Fibroblast of villous mesenchyme (primary cell): ENCODE measurements at places on chromosomes 6 and 20.

- DNase-seq = no peak
Observed at GRCh38 chr6:105726902-105727655, 324.2 kb upstream of the PREP start.

GRCh38 chr6:18823782-18824386 is 436.7 kb downstream of the RNF144B start:
- DNase-seq = peak; percentile 4

DNA sequence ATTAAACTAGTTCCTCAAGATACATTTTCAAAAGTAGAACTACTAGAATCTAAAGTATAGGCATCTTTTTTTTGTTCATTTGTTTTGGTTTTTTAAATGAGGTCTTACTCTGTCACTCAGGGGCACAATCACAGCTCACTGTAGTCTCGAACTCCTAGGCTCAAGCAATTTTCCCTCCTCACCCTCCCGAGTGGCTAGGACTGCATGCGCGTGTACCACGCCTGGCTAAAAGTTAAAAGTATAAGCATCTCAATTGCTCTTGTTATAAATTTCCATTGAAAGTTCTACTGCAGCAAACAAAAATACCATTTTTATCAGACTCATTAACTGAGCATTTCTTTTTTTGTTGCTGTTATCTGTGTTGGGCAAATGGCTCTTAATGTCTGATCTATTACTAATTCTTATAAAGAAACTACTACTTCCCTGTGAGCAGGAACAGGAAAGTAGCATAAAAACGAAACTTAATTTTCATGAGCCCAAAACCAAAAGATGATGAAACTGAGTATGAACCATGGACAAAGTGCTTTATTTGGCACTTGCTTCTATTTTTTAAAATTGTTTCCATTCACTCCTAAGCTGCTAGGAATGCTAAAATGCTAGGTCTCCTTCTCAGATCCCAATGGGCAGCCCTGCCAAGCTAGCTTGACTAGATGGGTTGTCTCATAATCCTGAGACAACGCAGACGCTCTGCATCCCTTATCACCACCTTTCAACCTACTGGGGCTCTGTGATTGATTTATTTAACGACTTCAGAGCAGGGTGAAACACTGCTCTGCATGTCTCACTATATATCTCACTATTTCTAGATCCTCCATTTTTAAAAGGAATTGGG is 36.9 kb downstream of the TRPC4AP start:
- DNase-seq = peak; percentile 68

GRCh38 chr20:60254901-60255411 is 296.7 kb downstream of the CDH26 start:
- DNase-seq = peak; percentile 33

- DNase-seq = no peak
Observed at GRCh38 chr6:19734519-19734918, 102.7 kb upstream of the ID4 start.

DNA sequence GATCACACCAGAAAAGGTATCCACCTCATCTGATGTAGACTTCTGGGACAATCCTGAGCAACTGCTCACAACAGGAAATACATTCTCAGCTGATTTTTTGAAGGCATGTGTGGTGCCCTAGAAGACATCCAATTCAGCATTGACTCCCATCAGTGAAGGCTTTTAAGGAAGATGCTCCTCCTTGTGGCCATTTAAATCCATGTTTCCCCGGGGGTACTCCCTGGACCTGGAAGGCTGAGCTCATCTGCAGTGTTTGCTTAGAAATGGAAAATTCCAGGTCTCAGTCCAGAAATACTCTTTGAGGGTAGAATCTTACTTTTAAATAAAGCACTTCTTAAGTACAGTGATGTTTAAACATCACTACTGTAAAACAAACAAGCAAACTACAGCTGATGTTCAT is 195.5 kb upstream of the PDE10A start:
- peak; percentile 41 for DNase-seq

DNA sequence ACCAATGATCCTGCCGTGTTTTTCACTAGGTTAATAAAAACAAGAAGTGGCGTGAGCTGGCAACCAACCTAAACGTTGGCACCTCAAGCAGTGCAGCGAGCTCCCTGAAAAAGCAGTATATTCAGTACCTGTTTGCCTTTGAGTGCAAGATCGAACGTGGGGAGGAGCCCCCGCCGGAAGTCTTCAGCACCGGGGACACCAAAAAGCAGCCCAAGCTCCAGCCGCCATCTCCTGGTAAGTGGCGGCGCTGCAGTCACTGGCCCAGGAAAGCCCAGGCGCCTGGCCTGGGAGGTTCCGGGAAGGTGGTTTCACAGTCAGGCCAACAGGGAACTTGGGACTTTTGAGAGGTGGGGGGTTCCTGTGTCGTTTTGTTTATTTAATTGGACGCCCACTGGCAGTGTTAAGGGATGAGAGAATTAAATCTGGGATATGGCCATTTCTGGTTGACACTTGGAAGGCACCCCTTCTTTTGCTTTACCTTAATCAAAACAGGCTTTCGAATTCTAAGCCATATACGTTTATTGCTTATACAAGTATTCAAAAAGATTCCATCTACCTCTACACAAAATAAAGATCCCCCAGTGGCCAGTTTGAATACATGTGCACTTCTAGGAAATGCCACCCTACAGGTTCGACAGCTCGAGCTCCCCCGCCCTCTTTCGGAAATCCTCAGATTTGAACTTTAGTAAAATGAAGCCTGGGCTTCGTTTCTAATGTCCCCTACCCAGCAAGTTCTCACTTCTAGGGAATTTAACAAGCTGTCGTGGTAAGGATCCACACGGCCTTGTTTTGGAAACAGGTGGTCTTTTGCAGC is 138.9 kb downstream of the TMEM242 start:
- DNase-seq = peak; percentile 54

DNA sequence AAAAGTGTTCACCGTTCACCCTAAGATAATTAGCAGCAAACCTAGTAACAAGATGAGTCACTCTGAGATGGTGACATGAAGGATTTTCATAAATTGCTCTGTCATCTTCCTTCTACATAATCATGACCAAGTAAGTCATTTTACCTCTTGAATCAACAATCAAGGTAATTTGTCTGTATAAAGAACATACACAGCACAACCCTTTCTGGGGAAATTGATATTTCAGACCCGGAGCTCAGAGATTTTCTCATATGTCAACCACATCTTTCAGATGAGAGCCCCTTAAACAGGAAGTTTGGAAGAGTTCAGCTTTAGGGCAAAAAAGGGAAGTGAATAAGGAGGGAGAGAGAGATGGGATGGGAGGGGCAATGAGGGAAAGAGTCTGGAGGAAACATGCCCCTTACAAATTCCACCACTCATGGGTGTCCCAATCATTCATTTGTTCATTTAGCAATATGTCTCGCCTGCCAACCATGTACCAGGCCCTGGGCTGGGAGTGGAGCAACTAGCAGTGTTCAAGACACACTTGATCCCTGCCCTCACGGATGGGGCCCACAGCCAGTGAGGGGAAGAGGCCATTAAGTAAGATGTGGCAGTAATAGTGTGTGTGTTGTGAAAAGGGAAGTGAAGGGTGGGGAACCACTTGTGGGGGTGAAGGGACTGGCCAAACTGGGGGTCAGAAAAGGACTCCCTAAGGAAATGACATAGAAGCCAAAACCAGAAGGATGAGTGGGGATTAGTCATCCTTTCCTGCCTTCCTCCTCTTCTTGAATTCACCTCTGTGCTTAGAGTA is 190.9 kb downstream of the MAFB start:
- no peak for DNase-seq

GRCh38 chr6:36746251-36746650 is 48.6 kb downstream of the RAB44 start:
- DNase-seq = no peak

- no peak for DNase-seq
Observed at GRCh38 chr6:2639896-2640295, 110.8 kb downstream of the MYLK4 start.

DNA sequence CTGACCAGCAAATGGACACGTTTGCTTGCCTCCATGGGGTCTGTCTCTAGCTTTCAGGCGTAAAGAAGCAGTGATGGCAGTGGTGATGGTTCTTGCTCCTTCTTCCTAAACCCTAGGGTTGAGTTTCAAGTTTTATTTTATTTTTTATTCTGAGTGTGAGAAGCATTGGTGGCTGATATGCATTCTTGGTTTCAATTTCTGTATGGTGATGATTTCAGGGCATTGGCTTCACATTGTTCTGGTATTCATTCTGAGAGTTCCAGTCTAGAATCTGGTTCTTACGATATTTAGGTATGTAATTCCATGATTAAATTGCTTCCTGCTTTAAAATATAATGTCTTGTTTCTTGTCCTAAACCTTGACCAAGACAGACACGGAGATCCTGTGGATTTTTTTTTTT is 444.5 kb upstream of the IMPG1 start:
- no peak for DNase-seq

- DNase-seq = peak; percentile 19
Observed at GRCh38 chr6:92810913-92811312, 608.4 kb downstream of the EPHA7 start.

DNA sequence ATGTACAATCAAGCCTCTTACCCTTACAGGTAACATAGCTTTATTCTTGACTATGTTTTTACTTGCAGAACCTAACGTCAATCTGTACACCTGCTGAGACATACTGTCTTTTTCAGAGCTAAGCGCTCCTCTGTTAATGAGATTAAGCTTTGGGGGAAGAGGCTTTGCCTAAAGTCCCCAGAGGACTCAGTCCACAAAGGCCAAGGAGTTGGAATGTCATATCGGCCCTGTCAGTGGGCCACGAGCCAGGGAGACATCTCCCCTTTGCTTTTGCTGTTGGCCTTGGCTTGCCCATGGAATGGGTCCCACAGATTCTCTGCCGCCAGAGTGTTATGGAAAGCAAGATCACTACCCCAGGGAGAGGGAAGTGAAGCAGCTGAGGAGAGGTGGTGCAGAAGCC is 64.1 kb upstream of the SOX4 start:
- DNase-seq = no peak

DNA sequence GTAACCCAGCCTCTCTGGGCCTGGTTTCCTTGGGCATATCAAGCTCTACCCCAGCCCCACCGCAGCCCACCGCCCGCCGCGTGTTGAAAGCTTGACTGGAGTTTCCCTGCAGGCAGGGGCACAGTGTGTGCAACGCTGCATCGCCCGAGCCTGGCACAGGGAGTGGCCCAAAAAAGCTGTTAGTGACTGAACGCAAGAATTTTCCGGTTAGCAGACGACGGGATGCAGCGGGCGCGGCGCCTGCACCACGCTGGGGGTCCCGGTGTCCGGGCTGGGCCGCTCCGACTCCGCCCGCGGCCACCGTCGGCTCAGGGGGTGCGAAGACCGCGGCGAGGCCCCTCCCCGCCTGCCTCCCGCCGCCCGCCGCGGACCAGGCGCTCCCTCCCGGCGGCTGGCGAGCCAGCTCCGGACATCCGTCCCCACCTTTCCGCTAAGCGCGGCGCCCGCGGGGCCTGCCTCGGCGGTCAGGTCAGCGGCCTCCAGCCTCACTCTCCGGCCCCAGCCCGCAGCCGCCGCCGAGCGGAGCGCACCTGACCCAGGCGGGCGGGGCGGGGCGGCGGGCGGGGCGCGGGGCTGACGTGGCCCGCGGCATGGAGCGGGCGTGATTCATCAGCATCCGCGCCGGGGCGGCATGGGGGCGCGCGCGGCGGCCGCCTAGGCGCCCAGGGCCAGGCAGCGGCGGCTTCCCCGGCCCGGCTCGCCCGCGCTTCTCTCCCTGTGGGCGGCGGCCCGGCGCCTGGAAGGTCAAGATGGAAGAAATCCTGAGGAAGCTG is at the start of gene ARFGEF3:
Gene ARFGEF3 (plus strand): TSS at position 602 of the 773 bp plus-strand sequence. CDS start 148 bp downstream, at position 750.
- DNase-seq = peak; percentile 12

- DNase-seq = no peak
Observed at GRCh38 chr20:18003897-18004296, 35.1 kb downstream of the MGME1 start.

DNA sequence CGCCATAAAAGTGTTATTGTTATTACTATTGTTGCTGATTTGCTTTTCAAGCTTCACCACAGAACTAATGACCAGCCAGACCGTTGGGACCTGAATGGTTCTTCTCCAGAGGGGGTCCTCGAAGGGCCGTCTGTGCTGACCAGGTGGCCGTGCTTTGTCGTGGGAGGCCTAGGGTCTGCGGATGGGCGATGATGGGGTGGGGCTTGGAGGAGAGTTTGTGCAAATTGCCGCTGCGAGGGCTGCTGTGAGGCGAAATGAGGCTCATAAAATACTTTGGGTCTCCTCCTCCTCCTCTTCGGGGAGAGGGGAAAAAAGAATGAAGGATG is 6.0 kb upstream of the ZBTB22 start:
- no peak for DNase-seq

DNA sequence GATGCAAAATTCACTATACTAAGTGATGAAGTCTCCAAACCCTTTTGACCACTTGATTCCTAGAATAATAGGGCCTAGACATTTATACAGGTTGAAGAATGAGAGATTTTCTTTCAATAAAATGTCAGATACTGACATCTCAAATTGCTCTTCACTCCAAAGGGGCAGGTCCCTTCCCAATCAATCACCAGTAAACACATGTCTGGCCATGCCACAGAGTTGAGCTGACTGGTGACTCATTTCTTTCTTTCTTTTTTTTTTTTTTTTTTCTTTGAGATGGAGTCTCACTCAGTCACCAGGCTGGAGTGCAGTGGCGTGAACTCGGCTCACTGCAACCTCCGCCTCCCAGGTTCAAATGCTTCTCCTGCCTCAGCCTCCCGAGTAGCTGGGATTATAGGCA is 388.6 kb upstream of the BTBD3 start:
- DNase-seq = no peak

DNA sequence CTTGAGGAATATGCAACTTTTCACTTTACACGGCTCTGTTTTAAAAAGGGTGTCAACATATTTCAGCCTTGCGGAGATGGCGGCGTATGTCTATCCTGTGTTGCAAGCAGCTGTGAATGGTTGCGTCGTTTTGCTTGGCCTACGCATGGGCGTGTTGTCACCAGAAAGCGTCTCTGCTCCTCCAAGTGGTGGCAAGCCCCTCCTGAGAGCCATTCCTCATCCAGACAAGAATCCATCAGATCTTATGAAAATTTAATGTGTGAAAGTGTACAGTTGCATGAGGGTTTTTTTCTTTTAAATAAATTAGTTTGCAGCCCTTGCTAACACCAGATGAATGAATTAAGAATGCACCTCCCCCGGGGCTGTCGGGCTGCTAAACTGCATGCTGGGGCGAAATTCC is 114.4 kb downstream of the PHACTR3 start:
- no peak for DNase-seq

DNA sequence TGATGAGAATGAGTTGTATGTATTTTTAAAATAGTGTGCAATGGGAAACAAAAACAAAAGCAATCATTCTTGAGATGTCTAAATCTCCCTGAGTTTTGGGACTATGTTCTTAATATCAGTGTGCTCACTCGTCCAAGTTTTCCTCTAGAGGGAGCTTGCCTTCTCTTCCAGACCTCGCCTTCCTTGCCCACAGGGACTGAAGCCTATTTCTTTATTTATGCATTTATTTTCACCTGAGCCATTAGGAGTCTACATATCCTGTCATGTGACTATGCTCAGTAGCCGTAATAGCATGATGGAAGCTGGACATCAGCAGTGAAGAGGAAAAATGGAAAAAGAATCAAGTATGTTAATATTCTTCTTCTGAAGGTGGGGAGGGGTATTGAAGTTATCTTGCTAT is 131.2 kb downstream of the SH3BGRL2 start:
- peak; percentile 2 for DNase-seq

GRCh38 chr6:12165722-12166280 is 124.4 kb upstream of the EDN1 start:
- DNase-seq = no peak

GRCh38 chr20:16257021-16257420 is 316.2 kb downstream of the KIF16B start:
- no peak for DNase-seq

GRCh38 chr6:43495409-43495941 is 14.7 kb downstream of the LRRC73 start:
- no peak for DNase-seq

- DNase-seq = no peak
Observed at GRCh38 chr20:20823476-20823881, 111.0 kb upstream of the RALGAPA2 start.
